Activated T-helper 1 cell treated with anti-CD3 and anti-CD28 coated beads, Interleukin-2, amount 50 U/mL, for 16 hours (primary cell): ENCODE measurements at places on chromosomes 6 and 20.

DNA sequence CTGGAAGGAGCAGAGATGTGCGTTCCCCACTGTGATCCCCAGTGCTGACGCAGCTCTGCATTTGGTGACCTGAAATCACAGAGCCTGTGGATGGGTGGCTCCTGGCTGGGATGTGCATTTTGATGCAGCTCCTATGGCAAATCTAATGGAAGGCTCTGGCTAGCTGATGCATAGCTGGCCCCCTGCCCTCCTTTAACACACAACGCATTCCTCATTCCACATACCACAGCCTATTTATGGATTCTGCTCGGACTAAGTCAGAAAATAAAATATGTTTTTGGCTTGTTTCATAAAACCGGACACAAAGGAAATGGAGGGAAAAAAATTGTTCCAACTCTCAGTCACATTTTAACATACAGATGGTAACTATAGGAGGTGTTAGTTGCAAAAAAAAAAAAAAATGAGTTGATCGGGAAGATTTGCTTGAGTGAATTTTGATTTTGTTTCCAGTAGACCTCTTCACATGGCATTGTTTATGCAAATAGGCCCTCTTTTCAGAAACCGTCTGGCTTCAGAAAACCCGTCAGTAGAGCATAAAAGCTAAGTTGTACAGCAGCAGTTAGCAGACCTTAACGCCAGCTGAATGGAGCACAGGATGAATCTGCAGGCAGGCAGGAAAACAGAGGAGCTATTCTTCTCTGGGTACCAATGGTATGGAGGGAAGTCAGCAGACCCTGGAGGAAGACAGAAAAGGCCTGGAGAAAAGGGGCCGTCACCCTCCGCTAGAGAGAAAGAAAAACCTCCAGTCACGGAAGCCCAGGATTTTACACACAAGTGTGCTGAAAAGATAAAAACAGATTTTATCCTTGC is 215.4 kb downstream of the HDGFL1 start:
- no peak for DNase-seq

GRCh38 chr20:3612795-3613572 is 50.2 kb downstream of the GFRA4 start:
- DNase-seq = no peak

GRCh38 chr20:17995967-17996819 is 27.4 kb downstream of the MGME1 start:
- DNase-seq = peak; percentile 9

- DNase-seq = no peak
Observed at GRCh38 chr6:154653853-154654252, 79.4 kb upstream of the SCAF8 start.

DNA sequence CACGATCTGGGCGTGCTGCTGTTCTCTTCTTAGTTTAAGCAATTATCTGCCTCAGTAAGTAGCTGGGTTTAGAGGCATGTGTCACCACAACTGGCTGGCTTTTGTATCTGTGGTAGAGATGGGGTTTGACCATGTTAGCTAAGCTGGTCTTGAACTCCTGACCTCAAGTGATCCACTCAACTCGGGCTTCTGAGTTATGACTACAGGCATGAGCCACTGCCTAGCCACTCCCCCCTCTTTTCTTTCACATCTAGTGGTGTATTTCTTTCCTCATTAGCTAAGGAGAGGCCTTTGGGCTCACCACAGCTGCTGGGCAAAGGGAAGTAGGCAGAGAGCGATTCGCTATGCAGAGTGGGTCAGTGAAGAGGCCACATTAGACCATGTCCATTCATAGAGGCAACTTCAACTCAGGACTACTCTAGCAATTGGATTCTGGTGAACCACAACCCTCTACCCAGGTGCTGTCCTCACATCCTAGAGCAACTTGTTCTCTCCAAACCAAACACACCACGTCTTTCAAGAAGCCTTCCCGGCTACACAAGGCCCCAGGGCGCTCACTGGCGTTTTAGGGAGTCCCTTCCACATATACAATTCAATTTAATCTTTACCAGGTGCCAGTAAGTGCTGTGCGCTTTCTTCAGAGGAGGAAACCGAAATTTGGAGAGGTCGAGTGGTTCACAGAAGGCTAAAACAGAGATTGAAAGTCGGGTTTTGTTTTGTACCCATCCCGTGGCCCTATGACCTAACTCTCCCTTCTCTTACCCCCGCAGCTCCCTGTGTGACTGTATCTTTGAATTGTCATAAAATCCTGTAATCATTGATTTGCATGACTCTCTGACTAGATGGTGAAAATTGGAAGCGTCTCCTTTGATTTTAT is 26.5 kb upstream of the GFOD1 start:
- no peak for DNase-seq

GRCh38 chr6:150334790-150335783 is 33.7 kb upstream of the IYD start:
- no peak for DNase-seq

- DNase-seq = no peak
Observed at GRCh38 chr6:80733641-80734040, 627.2 kb downstream of the BCKDHB start.

GRCh38 chr6:121482004-121482693 is 46.7 kb downstream of the GJA1 start:
- DNase-seq = no peak

DNA sequence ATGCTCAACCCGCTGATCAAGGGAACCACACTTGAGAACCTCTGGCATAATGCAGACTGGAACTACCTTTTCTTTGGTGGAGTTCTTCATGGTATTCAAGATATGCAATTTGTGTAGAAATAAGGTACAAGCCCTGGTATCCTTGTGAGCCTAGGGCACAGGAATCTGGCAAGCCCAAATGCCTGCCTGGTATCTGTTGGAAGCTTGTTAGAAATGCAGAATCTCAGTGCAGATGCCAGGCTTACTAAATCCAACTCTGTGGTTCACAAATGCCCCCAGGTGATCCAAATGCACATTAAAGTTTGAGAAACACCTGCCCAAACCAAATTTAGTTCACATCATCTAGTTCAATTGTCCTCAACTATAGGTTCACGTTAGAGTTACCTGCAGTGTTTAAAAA is 159.8 kb upstream of the LAMP5 start:
- no peak for DNase-seq

DNA sequence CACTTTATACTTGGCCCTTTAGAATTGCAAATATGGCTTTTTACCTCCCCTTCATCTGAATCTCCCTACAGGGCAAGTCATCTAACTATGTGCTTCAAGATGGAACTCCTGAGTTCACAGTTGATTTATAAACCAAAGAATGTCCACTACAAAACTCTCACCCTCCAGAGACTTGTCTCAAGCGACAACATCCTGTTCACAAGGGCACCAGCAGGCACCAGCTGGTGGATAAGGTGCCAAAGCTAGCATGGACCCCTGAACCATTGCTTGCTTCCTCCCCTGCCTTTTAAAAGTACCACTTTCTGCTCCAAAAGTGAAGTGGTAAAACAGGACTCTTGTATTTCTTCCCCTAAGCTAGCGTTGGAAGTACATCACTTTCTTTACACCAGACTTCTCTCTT is 154.5 kb downstream of the LPA start:
- no peak for DNase-seq

GRCh38 chr20:16167423-16168130 is 405.7 kb downstream of the KIF16B start:
- no peak for DNase-seq
